ENCODE measurements at places on chromosomes 1 and 21.

- DNase-seq: peak; percentile 23
Observed at GRCh38 chr1:179082999-179083335, 1.1 kb downstream of the TOR3A start.

- DNase-seq: no peak
Observed at GRCh38 chr1:226082959-226083301, 20.4 kb downstream of the H3-3A start.

- DNase-seq: no peak
Observed at GRCh38 chr1:174000371-174000770, 21.8 kb downstream of the RC3H1 start.

GRCh38 chr1:153415850-153416570 lies at the start of gene S100A7A:
S100A7A (plus strand) TSS chr1:153416520; CDS start chr1:153418083, 1,563 bp downstream.
- no peak for DNase-seq

- DNase-seq: peak; percentile 82
Observed at GRCh38 chr1:33363470-33363861, 42.6 kb upstream of the A3GALT2 start.

DNA sequence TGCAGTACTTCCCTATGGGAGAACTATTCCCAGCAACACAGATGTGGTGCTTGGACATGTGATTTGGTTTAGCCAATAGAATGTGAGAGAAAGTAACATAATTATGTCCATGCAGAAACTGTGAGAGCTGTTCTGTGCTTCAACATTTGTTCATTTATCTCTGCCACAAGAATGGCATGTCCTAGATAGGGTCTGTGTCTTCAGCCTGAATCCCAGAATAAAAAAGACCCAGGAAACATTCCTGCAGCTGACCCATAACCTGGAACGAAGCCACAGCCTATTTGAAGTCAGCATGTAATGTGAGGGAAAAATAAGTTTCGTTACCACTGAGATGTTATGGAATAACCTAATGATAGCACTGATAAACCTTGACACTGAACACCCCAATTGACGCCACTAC lies 552.0 kb upstream of the USP24 start:
- no peak for DNase-seq

GRCh38 chr1:110600716-110601115 lies 5.4 kb downstream of the KCNA2 start:
- DNase-seq: no peak

DNA sequence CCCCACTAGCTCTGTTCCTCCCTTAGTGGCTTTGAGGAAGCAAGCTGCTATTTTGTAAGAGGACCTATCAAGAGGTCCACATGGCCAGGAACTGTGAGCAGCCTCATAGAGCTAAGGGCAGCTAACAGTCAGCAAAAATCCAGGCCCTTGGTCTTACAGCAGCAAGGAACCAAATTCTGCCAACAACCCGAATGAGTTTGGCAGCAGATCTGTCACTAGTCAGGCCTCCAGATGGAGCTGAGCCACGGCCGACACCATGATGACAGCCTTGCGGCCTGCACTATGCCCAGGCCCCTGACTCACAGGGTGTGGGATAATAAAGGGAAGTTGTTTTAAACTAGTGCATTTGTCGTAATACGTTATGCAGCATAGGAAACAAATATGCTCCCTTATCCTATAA lies 28.0 kb upstream of the H3-3A start:
- DNase-seq: no peak

GRCh38 chr1:51644533-51645197 lies 27.8 kb downstream of the OSBPL9 start:
- no peak for DNase-seq

GRCh38 chr1:3263790-3264189 lies 190.7 kb upstream of the ARHGEF16 start:
- no peak for DNase-seq

DNA sequence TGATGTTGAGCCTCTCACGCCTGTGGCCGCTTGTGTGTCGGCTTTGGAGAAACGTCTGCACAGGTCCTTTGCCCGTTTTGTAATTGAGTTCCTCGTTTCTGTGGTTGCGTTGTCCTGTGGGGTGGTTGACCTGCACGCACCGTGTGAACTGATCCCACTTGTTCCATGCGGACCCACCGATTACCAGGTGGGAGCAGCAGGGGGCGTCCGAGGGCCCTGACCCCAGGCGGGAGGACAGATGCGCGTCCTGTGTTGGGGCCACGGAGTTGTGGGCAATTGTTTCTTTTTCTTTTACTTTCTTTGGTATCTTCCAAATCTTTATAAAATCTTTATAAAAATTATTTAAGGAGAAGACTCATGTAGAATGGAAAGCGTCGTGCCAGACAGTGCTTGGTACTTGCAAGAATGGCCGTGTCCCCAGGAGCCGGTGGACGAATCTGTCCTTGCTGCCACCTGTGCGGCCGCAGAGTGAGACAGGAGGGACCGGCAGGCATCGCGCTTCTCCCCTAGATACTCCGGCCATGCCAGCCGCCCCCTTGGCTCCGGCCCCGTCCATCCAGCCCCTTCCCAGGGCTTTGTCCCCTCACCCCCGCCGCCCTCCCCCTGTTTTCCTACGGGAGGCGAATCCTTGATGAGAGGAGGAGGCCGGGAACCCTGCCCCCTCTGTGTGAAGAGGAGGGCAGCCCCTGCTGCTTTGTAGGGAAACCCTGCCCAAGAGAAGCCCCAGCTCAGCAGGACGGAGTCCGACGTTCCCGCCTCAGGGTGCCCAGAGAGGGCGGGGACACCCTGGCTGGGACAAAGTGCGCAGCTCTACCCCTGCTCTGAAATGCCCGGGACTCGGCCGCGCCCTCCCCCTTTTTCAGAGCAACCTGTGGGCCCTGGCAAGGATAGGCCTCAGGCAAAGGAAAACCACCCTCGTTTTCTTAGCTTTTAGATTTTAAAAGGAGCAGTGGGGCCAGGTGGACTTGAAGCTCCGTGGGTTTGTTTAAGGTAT lies 41.7 kb downstream of the PRKCZ start:
- peak; percentile 69 for DNase-seq

GRCh38 chr1:220789532-220790147 lies 2.9 kb downstream of the MTARC1 start:
- no peak for DNase-seq

DNA sequence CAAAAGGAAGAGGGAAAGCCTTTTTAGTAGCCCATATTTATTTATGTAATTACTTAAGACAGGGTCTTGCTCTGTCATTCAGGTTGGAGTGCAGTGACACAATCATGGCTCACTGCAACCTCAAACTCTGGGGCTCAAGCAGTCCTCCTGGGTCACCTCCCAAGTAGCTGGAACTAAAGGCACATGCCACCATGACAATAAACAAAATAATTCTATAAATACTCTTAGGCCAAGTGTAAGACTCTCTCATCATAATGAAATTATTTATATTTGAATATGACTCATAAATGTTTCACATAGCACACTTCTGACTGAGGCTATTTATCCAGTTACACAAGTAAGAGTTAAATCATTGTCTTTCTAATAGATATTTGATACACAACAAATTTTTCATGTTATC lies 314.7 kb downstream of the AMY1C start:
- no peak for DNase-seq

- DNase-seq: no peak
Observed at GRCh38 chr1:63891060-63891690, 117.4 kb downstream of the ROR1 start.

DNA sequence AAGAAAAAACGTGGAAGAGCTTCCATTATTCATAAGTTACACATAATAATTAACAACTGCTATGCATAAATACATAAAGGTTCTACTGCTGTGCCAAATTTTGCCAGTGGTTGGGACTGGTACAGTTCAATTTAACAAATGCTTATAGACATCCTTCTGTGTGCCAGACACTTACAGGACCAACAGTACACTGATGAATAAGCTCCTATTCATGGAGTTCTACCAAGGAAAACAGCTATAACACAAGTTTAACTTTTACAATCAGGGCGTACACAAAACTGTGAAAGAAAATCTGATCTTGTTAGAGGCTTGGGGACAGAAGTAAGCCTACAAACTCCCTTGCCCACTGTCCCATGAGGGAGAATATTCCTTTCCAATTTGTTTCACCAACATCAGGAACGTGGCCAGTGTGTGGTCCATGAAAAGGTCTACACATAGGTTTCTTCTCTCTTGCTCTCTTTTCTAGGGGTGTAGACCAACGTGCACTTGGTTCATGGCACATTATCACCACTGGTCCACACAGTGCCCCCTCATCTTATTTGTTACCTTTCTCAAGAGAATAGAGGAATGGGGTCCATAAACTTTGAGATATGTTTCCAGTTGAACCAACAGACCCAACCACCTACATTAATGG lies 10.1 kb downstream of the NRIP1 start:
- DNase-seq: no peak

GRCh38 chr1:117284399-117285215 lies 73.9 kb upstream of the VTCN1 start:
- DNase-seq: peak; percentile 69

- no peak for DNase-seq
Observed at GRCh38 chr1:180167721-180168467, 13.2 kb downstream of the QSOX1 start.

DNA sequence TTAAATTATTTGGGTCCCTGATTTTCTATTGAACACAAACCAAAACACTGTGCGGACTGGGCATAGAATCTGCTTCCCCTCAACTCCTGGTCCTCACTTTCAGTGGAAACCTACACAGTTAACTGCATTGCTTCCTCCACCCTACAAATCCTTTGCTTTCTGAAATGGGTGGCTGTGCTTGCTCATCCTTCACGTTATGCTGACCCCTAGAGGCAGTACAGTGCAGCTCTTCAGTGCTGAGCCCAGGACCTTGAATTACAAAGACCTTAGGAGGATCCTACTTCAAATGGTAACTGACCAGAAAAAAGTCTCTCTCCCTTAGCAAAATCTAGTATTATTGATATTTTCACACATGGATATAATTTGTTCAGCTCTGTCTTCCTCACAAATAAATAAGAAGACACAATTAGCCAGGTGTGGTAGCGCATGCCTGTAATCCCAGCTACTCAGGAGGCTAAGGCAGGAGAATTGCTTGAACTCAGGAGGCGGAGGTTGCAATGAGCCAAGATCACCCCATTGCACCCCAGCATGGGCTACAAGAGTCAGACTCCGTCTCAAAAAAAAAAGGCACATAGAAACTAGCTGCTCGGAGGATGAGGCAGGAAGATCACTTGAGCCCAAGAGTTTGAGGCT lies 63.4 kb upstream of the L1TD1 start:
- DNase-seq: peak; percentile 28

GRCh38 chr1:119549719-119550132 lies 42.7 kb downstream of the HSD3B1 start:
- DNase-seq: peak; percentile 13

GRCh38 chr1:25917996-25918395 lies 11.8 kb upstream of the STMN1 start:
- no peak for DNase-seq

GRCh38 chr21:17613242-17613676 lies 558 bp upstream of the BTG3 start:
- DNase-seq: no peak

- DNase-seq: no peak
Observed at GRCh38 chr1:197961449-197961848, 44.3 kb downstream of the LHX9 start.

GRCh38 chr1:233343262-233343661 lies 15.7 kb downstream of the MAP3K21 start:
- DNase-seq: no peak

- DNase-seq: peak; percentile 53
Observed at GRCh38 chr1:16012590-16013219, 5.1 kb downstream of the HSPB7 start.

GRCh38 chr1:40818264-40818961 lies 34.8 kb downstream of the KCNQ4 start:
- DNase-seq: peak; percentile 64

- no peak for DNase-seq
Observed at GRCh38 chr1:6357243-6357936, 36.2 kb downstream of the ACOT7 start.
